ENCODE measurements at places on chromosomes 7 and 10.

GRCh38 chr10:5323446-5323845 lies 41.3 kb upstream of the UCN3 start:
- DNase-seq: no peak

- DNase-seq: no peak
Measured at GRCh38 chr7:3960050-3960763, 659.2 kb downstream of the SDK1 start.

- DNase-seq: no peak
Measured at GRCh38 chr7:44654255-44654796, 47.9 kb downstream of the OGDH start.

DNA sequence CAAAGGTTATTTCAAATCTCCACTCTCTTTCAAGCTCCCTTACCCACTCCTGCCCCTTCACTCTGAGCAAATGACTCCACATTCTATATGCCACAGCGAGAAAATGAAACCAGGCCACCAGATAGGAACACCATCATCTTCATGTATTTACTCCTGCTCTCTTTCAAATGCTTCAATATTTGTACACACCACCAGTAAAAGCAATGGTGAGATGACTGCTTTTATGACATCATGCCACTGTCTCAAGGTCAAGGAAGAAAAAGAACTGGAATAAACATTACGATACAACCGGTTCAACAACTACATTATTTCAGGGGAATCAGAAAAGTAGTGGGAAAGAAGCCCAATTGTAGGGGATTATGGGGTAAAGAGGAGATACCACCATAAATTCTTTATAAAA lies 32.7 kb downstream of the PUS7 start:
- DNase-seq: no peak

GRCh38 chr7:5278766-5279165 lies 4.0 kb upstream of the SLC29A4 start:
- no peak for DNase-seq

GRCh38 chr10:120513307-120513796 lies 56.3 kb downstream of the PLPP4 start:
- DNase-seq: no peak

DNA sequence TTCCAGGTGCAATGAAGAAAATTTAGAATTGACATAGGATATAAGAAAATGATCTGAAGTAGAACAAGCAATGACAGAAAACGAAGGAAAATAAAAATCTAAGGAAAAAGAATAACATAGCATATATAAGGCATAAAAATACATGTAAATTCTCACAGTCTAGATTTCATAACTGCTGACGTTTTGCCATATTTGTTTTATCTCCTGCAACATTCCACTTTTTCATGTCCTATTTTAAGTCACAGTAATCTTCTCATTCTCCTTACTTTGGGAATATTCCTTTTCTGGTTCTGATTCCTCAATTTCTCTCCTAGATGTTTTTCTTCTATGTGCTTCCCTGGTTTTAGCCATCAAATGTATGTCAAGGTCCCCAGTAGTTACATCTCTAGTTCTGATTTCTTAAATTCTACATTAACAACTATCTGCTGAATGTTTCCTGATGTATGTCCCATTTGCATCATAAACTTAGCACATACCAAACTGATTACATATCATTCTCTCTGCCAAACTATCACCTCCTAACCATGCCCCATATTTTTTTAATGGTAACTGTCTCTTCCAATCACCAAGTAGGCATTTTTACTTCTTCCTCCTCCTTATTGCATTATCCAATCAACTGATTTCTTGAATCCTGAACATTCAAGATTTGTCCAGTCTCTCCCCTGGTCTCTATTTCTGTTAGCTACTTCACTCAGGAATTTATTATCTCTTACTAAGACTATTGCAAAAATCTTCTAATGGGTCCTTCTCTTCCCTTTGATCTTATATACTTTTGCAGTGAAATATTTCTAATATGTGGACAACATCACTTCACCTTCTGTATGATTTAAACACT lies 171.3 kb downstream of the DNAJC1 start:
- DNase-seq: no peak

GRCh38 chr7:85025312-85025756 lies 161.5 kb downstream of the SEMA3D start:
- no peak for DNase-seq

DNA sequence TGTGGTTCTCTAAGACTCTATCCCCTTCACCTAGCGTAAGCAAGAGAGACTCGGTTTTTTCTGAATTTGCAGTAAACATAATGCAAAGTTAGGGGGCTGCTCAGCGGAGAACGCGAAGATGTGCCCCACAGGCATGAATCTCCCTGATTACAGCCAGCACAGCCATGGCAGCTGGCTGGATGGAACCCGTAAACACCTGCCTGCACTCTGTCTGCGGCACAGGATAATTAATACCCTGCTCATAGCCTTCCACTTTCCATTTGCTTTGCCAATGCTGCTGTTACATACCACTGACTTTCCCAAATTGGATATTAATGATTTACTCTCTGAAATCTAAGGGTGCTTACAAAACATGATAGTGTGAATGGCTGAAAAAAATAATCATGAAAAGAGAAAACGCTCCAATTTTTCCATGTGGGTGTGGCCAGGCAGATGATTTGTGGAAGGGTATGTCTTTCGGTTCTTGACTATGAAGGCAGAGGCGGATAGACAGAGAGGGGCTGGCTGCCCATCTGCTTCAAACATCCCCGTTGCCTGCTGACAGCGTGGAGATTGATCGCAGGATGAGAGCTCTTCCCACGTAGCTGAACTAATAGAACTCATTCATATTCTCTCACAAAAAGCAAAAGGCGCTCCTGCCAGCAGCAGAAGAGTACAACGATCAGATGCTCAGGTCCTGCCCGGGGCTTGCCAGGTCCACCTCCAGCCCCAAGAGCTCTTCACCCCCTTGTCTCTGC lies 193.2 kb upstream of the GHITM start:
- DNase-seq: no peak

- DNase-seq: no peak
Measured at GRCh38 chr7:11786186-11786585, 45.8 kb downstream of the THSD7A start.

- DNase-seq: no peak
Measured at GRCh38 chr10:74558403-74558802, 268.0 kb upstream of the KAT6B start.

- no peak for DNase-seq
Measured at GRCh38 chr7:106430535-106431455, 146.0 kb upstream of the NAMPT start.

DNA sequence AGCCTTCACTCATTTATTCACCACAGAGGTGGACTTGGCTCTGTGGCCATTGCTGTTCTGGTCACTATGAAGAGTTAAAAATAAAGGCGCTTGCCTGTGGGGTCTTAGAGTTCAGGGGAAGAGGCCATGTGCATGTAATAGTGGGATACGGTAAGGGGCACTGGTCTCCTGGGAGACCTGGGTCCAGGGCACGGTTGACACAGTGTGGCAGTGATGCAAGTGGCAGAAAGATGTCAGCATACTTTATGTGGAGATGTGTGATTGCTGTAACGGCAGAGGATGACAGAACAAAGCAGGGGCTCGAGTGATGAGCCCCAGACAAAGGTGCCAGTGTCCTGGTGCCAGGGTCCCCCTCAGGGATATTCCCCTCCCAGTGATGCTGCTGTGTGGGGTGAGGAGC lies 8.6 kb downstream of the ZSCAN25 start:
- DNase-seq: no peak

DNA sequence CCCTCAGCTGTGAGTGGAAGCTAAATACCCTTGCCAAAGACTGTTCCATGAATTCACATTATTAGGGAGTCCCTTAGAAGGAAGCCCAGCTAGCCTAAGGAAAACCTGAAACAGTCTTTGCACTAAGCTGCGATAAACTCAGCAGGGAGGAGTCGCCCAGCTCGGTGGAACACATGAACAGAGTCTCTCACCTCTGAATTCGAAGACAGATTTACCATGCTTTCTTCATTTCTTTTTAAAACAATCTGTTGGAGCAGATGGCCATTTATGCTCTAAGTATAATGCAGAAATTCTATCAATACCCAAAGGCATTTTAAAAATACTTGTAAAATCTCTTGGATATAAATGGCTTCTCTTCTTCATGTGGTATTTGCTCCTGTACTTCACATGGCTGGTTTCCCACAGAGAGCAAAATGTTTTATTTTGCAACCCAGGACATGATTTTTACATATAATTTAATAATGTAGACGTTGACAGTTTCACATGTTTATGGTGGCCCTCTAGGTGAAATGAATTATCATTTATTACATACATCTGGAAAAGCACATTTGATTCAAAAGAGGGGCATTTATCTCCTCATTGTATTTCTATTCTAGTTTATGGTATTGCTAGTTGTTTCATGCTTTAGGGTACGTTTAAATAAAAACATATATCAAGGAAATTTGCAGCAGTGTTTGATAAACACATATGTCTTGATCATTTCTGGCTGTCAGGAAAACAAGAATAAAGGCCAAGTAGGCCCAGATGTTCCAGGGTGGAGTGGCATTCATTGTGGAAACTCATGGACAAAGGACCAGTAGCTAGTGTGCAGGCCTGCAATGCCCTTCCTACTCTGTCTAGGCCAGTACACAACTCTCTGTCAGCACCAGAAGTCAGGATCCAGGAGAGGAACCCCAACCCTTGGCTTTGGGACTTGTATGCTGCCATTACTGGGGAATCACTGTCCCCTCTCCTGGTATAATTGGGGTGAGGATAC lies 52.2 kb downstream of the LRGUK start:
- no peak for DNase-seq

GRCh38 chr7:28072876-28073514 lies 107.6 kb downstream of the JAZF1 start:
- no peak for DNase-seq
